ENCODE measurements at places on chromosomes 1 and 21.
A peak's percentile ranks its signal among the peaks of the same experiment; 100 is the strongest.

DNA sequence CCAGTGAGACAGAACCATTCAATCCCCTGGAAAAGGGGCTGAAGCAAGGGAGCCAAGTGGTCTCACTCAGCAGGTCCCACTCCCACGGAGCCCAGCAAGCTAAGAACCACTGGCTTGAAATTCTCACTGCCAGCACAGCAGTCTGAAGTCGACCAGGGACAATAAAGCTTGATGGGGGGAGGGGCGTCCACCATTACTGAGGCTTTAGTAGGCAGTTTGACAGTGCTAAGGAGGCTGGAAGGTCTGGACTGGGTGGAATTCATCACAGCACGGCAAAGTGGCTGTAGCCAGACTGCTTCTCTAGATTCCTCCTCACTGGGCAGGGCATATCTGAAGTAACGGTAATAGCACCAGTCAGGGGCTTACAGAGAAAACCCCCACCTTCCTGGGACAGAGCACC is 105.4 kb upstream of the GORAB start:
- ATAC-seq = no peak

GRCh38 chr1:229664133-229664689 is 38.2 kb downstream of the URB2 start:
- peak; percentile 73 for ATAC-seq

DNA sequence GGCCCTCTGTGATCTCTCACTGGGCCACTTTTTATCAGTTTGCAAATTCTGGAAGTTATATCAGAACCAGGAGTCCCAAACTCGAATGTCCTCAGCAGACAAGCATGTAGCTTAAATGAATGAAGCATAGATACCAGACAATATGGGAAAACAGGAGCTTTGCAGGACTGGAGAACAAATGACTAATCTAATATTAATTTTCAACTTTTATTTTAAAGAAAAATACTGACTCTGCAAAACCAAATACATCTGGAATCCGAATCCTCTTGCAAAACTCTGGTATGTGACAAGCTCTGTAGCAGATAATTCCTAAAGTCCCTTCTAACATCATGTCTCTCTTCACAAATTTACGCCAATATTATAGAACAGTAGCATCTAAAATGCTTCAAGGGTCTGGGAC is 427.4 kb downstream of the TTLL7 start:
- ATAC-seq = no peak

DNA sequence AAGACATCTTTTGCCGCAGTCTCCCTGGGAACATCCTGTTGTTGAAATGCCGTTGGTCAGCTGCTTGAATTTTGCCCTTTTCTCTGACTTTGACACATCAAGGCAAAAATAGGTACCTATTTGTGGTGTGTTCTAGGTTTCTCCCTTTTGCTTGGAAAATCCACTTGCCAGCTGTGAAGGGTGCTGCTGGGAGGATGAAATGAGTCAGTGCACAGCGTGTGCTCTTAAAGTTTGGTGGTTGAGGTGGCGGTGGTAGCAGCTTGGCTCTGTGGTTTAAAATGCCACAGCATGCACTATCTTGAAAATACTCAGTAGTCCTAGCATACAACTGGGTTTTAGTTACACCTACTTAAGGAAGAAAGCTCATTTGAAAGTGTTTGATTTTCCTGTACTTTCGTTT is 183.8 kb downstream of the DHRS3 start:
- ATAC-seq = peak; percentile 83

DNA sequence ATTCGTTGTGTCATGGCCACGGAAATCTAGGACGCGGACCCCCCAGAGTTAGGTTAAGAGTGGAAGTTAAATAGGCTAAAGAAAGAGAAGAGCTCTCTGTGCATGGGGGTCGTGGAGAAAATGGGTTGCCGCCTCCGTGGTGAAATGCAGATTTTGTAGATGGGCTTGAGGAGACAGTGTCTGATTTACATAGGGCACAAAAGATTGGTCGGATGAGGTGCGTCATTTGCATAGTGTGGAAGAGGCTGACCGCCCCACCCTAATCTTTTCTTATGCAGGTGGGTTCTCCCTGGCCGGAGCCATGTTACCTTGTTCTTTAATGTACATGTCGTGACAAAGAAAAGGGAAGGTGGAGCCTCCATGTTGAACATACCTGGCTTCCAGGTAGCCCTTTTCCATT is 14.3 kb upstream of the SLC5A9 start:
- no peak for ATAC-seq

DNA sequence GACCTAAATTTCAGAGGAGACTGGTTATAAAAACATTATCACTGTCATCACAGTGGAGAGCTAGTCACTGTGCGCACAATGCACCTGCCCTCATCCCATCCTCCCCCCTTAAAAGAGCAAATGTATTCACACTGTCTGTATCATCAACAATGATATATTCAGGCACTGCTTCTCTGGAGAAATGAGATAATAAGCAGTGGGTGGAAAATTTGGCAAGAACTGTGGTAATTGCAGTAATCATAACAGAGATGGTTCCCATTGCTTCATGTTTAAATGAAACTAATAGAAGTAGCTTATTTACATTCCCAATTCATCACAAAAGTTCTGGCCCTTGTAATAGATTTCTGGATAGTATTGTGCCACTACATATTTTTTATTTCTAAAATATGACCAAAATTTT is 867.4 kb upstream of the ADGRL2 start:
- ATAC-seq = no peak

- no peak for ATAC-seq
These were observed 1.6 kb downstream of the SLC44A3 start for GRCh38 chr1:94821636-94822305.

GRCh38 chr1:91015794-91016550 is 5.9 kb downstream of the ZNF644 start:
- no peak for ATAC-seq

DNA sequence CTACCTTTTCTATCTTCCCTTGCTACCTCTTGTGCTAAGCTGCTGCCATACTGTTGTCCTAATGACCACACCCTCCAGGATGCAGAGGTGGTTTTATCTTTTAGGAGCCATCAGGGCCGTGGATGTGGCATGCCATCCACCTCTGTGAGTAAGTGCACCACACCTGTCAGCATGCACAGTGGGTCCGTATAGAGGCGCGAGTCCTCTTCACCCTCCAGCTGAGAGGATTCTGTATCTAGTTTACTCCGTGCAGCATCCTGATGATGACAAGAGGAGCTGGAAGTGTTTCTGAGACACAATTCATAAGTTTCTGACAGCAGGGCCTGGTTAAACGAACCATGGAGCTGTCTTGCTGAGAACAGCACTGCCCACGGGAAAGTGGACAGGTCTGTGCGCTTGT is 11.2 kb downstream of the FAM3B start:
- no peak for ATAC-seq

DNA sequence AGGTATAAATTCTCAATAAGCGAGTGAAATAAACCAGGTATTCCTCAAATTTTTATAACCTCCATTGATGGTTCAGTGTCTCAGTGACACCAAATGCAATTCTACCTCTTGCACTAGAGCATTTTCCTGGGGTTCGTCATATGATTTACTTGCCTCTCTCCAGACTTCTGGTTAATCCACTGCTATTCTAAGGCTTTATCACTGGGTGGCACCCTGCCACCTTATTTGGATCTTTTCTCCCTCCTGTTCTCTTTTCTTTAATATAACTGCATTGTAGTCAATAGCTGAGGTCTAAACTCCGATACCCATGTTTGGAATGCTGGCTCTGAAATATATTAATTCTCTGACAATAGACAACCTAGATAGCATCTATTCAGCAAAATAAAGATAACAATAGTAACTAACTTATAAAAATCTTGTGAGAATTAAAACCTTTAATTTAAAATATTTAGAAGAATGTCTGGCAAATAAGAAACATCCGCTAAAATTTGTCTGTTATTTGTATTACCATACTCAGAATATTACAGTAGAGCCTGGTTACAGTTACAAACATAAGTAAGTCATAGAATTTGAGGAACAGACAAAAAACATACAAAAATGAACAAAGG is 436.4 kb downstream of the PLA2G4A start:
- no peak for ATAC-seq

GRCh38 chr1:190067592-190067991 is 410.1 kb downstream of the BRINP3 start:
- no peak for ATAC-seq

DNA sequence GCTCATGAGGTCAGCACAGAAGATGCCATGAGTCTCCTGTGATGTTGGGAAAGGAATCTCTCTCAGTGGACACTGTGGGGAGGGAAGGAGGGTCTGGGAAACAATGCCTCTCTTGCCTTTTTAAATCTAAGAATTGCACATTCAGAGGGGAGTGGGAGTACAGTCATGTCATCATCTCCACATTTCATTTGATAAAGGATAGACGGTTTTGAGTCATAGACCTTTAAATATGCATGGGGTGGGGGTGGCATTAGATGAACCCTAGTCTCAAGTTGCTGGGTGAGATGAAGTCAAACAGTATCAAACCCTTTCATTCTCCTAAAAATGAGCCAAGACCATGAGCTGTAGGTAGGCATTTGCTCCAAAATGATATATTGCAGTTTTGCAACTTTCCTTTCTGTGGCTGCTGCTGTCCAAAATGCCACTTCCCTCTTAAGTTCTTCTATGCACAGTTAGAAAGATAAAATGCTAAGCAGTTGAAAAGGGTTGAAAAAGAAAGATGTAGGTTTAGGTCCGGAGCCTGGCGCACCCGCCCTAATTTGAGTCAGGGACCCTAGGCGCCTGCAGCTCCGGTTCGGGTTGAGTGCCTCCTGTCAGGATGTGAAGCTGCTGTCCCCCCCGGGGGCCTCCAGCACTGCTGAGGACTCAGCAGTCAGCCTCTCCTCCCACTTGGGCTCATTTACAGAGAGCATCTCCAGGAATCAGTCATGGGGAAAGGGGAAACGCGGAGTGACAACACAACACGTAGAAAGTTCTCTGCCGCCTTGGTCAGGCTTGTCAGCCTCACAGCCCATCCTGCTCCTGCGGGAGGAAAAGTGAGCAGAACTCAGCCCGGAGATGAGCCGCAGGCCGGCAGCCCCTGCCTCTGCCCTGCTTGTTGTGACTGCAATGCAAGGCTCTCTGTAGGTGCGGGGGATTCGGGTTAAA is 479.3 kb upstream of the RUNX1 start:
- ATAC-seq = peak; percentile 76

GRCh38 chr21:31530897-31531705 is 128.4 kb upstream of the SOD1 start:
- ATAC-seq = no peak

DNA sequence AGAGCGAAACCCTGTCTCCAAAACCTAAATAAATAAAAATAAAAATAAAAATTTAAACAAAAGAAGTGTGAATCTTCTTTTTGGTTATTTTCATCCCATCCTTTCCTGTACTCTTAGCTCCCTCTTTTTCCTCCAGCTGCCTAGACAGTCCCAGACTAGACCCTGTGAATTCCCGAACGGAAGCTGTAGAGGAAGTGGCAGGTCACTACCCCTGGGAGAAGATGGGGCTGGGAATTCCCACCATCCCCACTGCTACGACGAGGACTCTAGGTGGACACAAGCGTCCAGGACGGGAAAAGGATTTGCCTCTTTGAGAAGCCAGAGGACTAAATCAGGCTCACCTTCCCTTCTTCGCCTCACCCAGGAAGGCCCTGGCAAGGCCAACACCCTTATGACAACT is 12.6 kb downstream of the RHBDL2 start:
- no peak for ATAC-seq

GRCh38 chr1:43366179-43366578 is 1.6 kb downstream of the ELOVL1 start:
- no peak for ATAC-seq

DNA sequence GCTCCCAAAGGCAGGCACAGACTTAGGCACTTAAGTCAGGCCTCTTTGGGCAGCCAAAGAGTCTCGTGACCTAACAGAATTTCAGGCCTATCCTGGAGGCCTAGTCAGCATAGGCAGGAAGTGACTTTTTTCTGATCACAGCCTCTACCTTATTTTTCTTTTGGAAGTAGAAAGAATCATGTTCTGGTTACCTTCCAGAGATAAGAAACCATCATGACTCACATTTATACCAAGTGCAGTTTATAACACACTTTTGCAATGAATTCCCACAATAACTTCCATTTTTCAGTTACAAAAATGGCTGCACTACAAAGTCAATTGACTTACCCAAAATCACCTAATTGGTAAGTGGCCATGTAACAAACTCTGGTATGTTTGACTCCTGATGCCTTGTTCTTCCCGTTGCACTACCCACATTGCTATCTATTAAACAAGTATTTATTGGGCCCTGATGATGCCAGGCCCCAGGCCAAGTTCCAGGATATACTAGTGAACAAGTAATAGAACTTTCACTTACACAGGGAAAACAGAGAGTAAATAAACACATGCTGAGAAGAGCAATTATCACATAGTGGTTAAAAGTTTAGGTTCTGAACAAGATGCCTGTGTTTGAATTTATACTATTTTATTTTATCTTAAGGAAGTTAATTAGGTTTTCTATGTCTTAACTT is 74.3 kb downstream of the SH3GLB1 start:
- ATAC-seq = no peak

DNA sequence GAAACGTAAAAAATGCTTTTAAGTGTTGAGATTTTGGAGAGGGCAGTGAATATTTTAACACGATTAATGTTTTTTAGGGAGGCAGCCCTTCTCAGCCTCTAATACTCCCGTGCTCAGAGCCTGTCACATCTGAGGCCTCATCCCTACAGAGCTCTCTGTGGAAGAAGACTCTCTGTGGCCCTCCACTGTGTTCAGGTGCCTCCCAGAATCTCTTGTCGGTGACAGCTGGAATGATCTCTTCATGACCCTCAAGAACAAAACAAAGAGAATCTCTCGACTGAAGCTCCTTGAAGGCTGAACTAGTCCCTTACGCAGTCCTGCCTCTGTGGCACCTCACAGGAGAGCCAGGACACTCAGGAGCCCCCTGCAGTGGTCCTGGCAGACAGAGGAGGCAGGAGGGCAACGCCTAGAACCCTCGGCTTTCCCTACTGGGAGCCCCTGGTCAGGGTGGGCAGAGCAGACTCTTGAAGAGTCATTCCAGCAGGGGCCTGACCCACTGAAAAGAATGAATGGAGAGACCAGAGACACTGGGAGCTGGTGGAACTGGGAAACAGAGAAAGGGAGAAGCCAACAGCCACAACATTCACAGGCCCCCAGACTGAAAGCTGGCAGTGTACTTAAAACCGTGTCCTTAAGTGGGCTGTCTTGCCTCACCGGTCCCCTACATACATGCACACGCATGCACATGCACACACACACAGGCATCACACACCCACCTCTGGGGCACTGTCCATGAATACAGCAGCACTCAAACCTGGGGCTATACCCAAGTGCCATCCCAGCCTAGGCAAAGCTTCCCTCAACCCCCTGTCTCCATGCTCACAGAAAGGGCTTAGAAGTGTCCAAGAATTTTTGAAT is 67.5 kb upstream of the ANGPTL1 start:
- ATAC-seq = no peak

GRCh38 chr1:208162903-208163302 is 81.3 kb downstream of the PLXNA2 start:
- ATAC-seq = no peak

GRCh38 chr21:32413697-32414578 is 1.4 kb downstream of the EVA1C start:
- no peak for ATAC-seq

- ATAC-seq = no peak
These were observed 7.1 kb upstream of the KCNK1 start for GRCh38 chr1:233606813-233607212.

DNA sequence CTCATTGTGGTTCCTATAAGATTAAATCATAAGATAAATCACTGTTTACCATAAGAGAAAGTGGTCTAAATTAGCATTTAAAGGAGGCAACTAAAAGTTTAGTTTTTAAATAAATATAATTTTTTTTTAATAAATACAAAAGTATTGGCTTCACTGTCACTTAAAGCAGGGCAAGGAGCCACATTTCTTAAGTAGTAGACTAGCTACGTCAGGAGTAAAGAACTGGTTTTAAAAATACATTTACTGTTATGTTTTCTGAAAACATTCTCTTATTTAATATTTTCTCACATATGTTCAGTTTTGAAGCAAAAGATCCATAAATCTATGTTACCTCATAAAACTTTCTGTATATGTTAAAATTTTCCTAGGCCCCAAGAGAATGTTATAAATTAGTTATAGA is 2.2 kb downstream of the ANGPTL1 start:
- ATAC-seq = no peak

All from stimulated activated memory B cell treated with anti-CD40 and anti-IgM and Interleukin-4, amounts not matched to agents 10 μg/mL and 1 μg/mL and 100 μg/mL, for 72 hours (primary cell).